ENCODE measurements at places on chromosomes 2 and 18. TPM values are rescaled to one million over a fixed set of nuclear protein-coding genes. Genes with fewer than 3 reads are reported as not detected.

GRCh38 chr2:176237456-176237855 is 31.8 kb upstream of the MTX2 start:
- no peak overlapping the region for H3K4me3 ChIP-seq
- no peak for DNase-seq
- H3K4me1 ChIP-seq = no peaks in the 10 kb centered on the region
- no peak overlapping the region for H3K27ac ChIP-seq
- no peaks in the 10 kb centered on the region for H3K36me3 ChIP-seq

GRCh38 chr2:100642425-100642824 is 79.6 kb downstream of the PDCL3 start:
- H3K4me1 ChIP-seq = no peaks in the 10 kb centered on the region
- H3K27ac ChIP-seq = no peak overlapping the region
- no peak for DNase-seq
- H3K27me3 ChIP-seq = peaks cover 10% of the 10 kb centered on the region

DNA sequence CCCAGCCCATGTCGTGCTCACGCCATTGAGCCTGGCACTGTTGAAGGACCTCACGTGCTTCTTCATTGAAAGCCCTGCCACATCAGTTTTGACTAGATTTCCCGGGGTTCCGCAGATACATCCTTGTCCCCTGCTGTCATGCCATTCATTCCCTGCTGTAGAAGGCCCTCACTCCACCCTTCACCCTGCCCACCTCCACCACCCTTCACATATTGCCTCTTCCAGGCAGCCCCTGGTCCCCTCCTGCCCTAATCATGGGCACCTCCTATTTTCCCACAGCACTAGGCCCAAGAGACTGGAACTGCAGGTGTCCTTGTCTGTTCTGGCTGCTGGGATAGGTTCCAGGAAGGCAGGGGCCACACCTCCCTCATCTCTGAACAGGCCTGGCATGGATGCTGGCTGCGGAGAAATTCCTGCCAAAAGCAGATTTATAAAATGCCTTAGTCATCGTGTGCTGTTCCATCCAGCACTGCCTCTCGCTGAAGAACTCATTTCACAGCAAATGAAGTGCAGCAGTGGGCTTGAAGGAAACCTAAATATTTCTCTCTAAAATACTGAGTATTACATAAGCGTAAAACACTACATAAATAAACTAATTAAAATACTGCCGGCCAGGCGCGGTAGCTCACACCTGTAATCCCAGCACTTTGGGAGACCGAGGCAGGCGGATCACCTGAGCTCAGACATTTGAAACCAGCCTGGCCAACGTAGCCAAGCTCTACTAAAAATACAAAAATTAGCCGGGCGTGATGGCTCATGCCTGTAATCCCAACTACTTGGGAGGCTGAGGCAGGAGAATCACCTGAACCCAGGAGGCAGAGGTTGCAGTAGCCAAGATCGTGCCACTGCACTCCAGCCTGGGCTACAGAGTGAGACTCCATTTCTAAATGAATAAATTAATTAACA is 38.4 kb downstream of the EIF4E2 start:
- H3K36me3 ChIP-seq = no peaks in the 10 kb centered on the region
- peak overlapping the region; percentile 25 for H3K27ac ChIP-seq
- DNase-seq = peak; percentile 83
- no peak overlapping the region for H3K4me3 ChIP-seq

ELOA2 gene
- total RNA-seq = not detected

ABCG5 gene
- not detected for total RNA-seq

GRCh38 chr2:62189196-62189595 is 6.7 kb upstream of the B3GNT2 start:
- DNase-seq = no peak
- H3K4me1 ChIP-seq = no peaks in the 10 kb centered on the region
- H3K4me3 ChIP-seq = no peak overlapping the region
- H3K27me3 ChIP-seq = no peaks in the 10 kb centered on the region

Measured in astrocyte (in vitro differentiated cells and primary cell).